Sigmoid colon (tissue), 7 donors: ENCODE measurements at places on chromosomes 16 and 17. TPM values are rescaled to one million over a fixed set of nuclear protein-coding genes. Genes with fewer than 3 reads are reported as not detected.

PABPN1L gene
- not detected for total RNA-seq

GRCh38 chr17:28874750-28875149 is 19.9 kb downstream of the ERAL1 start:
- no peak for DNase-seq

- DNase-seq: no peak
These were observed 40.7 kb downstream of the BRIP1 start for GRCh38 chr17:61822326-61823285.

DNA sequence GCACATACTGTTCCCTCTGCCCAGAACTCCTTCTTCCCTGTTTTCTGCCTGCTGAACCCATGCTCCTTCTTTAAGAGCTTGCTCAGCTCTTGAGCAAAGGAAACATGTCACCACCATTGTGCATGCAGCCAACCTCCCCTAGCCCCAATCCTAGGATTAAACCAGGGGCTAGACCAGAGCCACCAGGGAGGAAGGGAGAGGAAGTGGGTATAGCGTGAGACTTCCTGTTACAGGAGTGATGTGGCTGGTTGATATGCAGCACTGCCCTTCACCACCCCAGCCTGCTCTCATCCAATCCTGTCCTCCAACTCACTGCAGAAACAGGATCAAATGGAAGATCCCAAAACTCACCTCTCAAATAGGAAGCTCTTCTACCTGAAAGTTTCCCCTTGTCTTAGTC is 67.1 kb upstream of the CDH5 start:
- peak; percentile 11 for DNase-seq

GRCh38 chr17:72717676-72718075 is 374.8 kb downstream of the SLC39A11 start:
- DNase-seq: no peak

- no peak for DNase-seq
These were observed 20.6 kb upstream of the ABCA3 start for GRCh38 chr16:2361129-2361528.

DNA sequence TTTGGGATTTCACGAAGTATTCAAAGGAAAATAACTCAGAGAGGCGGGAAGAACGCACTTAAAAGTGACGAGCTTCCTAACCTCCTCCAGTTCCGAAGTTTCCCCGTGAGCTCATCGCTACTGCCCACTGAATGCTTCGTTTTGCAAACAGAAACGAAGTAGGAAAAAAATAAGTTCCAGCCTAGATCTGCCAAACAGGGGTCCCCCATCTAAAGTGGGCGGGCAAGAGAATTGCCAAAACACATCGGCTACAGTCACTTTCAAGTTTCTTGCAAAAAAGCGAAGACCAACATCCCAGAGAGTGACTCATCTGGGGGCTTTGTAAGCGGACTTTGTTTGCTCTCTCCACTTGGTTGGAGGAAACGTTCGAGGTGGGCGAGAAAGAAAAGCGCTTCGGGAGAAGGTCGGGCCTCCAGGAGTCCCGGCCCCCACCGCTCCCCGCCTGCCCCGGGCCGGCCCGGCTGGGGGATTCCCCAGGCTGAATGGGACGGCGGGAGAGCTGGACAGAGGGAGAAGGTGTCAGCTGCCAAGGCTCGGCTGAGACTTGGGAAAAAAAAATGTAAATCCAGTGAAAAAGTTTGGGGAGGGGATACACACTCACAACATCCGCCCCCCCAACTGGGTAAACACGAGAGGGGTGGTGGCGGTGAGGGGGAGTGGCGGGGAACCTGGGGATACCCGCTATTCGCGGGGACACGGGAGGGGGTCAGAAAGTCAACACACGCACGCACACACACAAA is 1.0 kb downstream of the VEZF1 start:
- DNase-seq: peak; percentile 84

DNA sequence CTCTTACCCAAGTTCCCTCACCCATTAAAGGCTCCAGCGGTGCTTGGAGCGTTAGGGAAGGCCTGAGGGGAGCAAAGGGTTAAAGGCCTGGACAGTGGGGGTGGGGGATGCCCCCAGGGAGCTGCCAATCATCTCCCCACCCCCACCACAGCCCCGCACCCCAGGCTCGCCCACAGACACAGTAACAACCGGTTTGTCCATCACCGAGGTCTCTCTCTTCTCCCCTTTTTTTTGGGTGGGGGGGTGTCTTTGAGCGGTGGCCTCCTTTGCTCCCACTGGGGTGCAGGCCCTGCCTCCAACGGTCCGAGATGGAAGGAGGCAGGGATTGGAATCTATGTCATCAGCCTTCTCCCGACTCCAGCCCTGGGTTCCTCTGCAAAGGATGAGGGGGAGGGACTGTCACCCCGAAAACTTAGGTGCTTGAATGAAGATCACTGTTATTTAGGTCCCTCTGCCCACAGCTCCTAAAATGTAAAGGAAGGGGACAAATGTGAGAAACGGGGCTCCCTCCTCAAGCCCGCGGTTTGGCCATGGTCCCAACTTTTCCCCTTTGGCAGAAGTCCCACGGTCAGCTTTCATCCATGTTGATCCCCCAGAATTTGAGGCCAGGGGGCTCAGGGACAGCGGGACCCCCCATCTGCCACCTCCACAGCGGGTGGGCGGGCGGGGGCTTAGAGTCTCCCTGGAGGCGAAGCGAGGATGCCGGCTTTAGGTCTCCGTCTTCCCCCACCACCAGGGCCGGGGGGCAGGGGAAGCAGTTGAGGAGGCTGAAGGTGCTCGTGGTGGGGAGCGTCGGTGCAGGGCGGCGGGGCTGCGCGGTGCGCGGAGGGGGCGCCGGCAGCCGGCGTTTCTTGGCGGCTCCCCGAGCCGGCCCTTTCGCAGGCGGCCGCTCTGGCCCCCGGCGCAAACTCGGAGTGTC is 1.7 kb downstream of the EPOP start:
- DNase-seq: no peak

- no peak for DNase-seq
These were observed 416.4 kb downstream of the CDH11 start for GRCh38 chr16:64705443-64705842.
